ENCODE measurements at places on chromosomes 16 and 17. TPM values are rescaled to one million over a fixed set of nuclear protein-coding genes. Genes with fewer than 3 reads are reported as not detected.

GRCh38 chr17:40556198-40556661 lies 9.0 kb downstream of the CCR7 start:
- H3K27me3 ChIP-seq = no peaks in the 10 kb centered on the region
- H3K36me3 ChIP-seq = peaks cover 4% of the 10 kb centered on the region
- H3K27ac ChIP-seq = no peak overlapping the region
- peaks cover 87% of the 10 kb centered on the region for H3K4me1 ChIP-seq
- H3K4me3 ChIP-seq = no peak overlapping the region

OTOP2 gene
- not detected for total RNA-seq

GRCh38 chr17:37695726-37696125 lies 49.1 kb downstream of the HNF1B start:
- no peaks in the 10 kb centered on the region for H3K36me3 ChIP-seq
- no peak overlapping the region for H3K27ac ChIP-seq
- no peak overlapping the region for H3K4me3 ChIP-seq
- no peaks in the 10 kb centered on the region for H3K27me3 ChIP-seq

GRCh38 chr17:46851029-46851741 lies at the start of gene WNT9B:
WNT9B (plus strand) TSS chr17:46851583; CDS start chr17:46851639, 56 bp downstream.
- peaks cover 8% of the 10 kb centered on the region for H3K4me1 ChIP-seq
- no peak within 1 kb of the TSS for H3K27ac ChIP-seq
- no peak within 1 kb of the TSS for H3K4me3 ChIP-seq
- no peak for DNase-seq
- no peaks in the 10 kb centered on the region for H3K36me3 ChIP-seq

- no peak overlapping the region for H3K4me3 ChIP-seq
- no peak overlapping the region for H3K27ac ChIP-seq
- H3K4me1 ChIP-seq = peaks cover 25% of the 10 kb centered on the region
- DNase-seq = no peak
- H3K36me3 ChIP-seq = peaks cover 3% of the 10 kb centered on the region
- no peaks in the 10 kb centered on the region for H3K27me3 ChIP-seq
Measured at GRCh38 chr17:2212400-2212981, 91.1 kb downstream of the SMG6 start.

- H3K4me3 ChIP-seq = no peak overlapping the region
- no peaks in the 10 kb centered on the region for H3K4me1 ChIP-seq
- H3K27me3 ChIP-seq = no peaks in the 10 kb centered on the region
- peaks cover 43% of the 10 kb centered on the region for H3K36me3 ChIP-seq
Measured at GRCh38 chr17:37476431-37477120, 13.1 kb upstream of the DUSP14 start.

- H3K4me1 ChIP-seq = peaks cover 54% of the 10 kb centered on the region
- H3K27ac ChIP-seq = peak overlapping the region; percentile 93
- DNase-seq = no peak
- H3K4me3 ChIP-seq = no peak overlapping the region
Measured at GRCh38 chr17:7560172-7561027, 1.3 kb upstream of the SENP3 start.

DNA sequence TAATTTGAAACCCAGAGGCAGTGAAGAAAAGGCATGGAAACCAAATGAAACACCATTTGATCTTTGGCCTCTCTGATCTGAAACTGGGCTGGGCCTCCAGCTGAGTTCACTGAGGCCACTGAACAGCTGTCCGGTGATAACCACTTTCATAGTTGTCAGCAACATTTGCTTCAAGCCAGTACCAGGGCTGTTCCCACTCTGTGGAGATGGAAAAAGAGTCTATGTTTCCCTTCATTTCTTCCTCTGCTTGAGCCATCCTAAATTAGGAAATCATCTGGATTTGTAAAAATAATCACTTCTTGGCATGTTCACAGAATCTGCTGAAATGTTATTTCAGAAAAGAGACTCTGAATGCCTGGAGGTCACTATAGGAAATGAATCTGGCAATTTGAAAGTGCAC lies 119.3 kb downstream of the STX8 start:
- DNase-seq = no peak
- no peaks in the 10 kb centered on the region for H3K36me3 ChIP-seq
- no peaks in the 10 kb centered on the region for H3K4me1 ChIP-seq
- H3K27me3 ChIP-seq = no peaks in the 10 kb centered on the region
- H3K27ac ChIP-seq = no peak overlapping the region

FOXL1 gene
- not detected for total RNA-seq

- no peak overlapping the region for H3K4me3 ChIP-seq
- H3K27me3 ChIP-seq = no peaks in the 10 kb centered on the region
- DNase-seq = peak; percentile 33
- no peaks in the 10 kb centered on the region for H3K36me3 ChIP-seq
- peaks cover 33% of the 10 kb centered on the region for H3K4me1 ChIP-seq
- H3K27ac ChIP-seq = no peak overlapping the region
Measured at GRCh38 chr17:17781591-17782496, 54.9 kb downstream of the SREBF1 start.

KRTAP9-2 gene
- total RNA-seq = not detected

- peaks cover 4% of the 10 kb centered on the region for H3K36me3 ChIP-seq
- no peak for DNase-seq
- H3K4me3 ChIP-seq = no peak overlapping the region
- H3K27ac ChIP-seq = peak overlapping the region; percentile 93
- H3K27me3 ChIP-seq = no peaks in the 10 kb centered on the region
Measured at GRCh38 chr17:78746263-78746948, 35.7 kb downstream of the CYTH1 start.

- H3K36me3 ChIP-seq = no peaks in the 10 kb centered on the region
- H3K4me1 ChIP-seq = no peaks in the 10 kb centered on the region
- no peak overlapping the region for H3K27ac ChIP-seq
- no peak overlapping the region for H3K4me3 ChIP-seq
- DNase-seq = no peak
Measured at GRCh38 chr17:49146620-49147306, 14.2 kb downstream of the B4GALNT2 start.

DNA sequence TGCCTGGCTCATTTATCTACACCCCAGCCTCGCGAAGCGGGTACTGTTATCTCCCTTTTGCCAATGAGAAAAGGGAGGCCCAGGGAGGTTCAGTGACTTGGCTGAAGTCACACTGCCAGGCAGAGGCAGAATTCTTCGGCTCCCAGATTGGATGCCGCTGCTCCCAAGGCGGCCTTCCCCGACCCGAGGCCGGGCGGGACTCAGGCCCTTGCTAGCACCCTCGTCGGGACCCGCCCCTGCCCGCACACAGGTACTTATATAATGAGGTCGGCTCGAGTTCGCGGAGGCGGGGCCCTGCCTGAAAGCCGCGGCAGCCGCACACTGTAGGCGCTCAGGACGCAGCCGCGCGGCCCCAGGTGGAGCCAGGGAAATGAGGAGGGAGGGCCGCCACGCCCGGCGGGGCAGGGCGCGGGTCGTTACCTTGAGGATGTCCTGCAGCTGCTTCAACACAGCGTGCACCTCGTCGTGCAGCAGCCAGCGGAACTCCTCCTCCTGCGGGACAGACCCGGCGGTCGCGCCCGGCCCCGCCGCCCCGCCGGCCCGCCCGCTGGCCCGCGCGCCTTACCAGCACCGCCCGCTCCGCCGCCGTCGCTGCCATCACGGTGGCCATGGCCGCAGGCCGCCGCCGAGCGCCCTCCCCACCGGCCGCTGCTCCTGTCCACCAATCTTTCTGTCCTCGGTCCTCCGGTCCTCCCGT lies at the start of gene ROGDI:
Gene ROGDI (minus strand): TSS at position 672 of the 697 bp plus-strand sequence. CDS start 62 bp downstream, at position 610.
- peak within 1 kb of the TSS; percentile 85 for H3K27ac ChIP-seq
- no peaks in the 10 kb centered on the region for H3K27me3 ChIP-seq
- peaks cover 27% of the 10 kb centered on the region for H3K4me1 ChIP-seq
- DNase-seq = peak; percentile 90
- peak within 1 kb of the TSS; percentile 35 for H3K4me3 ChIP-seq

GRAPL gene
- total RNA-seq = 4.3 TPM

DNA sequence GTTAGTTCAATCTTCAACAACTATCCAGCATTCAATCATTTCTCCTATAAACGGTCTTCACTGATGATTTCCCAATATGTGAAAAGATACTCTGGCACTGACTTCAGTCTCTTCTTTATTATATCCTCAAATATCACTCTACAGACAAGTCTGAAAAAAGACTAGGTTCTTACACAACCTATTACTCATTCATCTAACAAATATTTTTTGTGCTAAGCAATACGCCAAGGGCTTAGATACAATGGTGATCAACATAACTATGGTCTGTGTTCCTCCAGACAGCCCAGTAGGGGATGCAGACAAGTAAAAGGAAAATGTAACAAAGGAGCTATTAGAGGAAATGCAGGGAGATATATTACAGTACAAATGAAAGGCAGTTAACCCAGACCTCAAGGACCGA lies 63.9 kb downstream of the MYO1D start:
- no peak overlapping the region for H3K4me3 ChIP-seq
- no peak overlapping the region for H3K27ac ChIP-seq
- H3K36me3 ChIP-seq = no peaks in the 10 kb centered on the region
- H3K27me3 ChIP-seq = no peaks in the 10 kb centered on the region
- peaks cover 4% of the 10 kb centered on the region for H3K4me1 ChIP-seq
- DNase-seq = no peak

DNA sequence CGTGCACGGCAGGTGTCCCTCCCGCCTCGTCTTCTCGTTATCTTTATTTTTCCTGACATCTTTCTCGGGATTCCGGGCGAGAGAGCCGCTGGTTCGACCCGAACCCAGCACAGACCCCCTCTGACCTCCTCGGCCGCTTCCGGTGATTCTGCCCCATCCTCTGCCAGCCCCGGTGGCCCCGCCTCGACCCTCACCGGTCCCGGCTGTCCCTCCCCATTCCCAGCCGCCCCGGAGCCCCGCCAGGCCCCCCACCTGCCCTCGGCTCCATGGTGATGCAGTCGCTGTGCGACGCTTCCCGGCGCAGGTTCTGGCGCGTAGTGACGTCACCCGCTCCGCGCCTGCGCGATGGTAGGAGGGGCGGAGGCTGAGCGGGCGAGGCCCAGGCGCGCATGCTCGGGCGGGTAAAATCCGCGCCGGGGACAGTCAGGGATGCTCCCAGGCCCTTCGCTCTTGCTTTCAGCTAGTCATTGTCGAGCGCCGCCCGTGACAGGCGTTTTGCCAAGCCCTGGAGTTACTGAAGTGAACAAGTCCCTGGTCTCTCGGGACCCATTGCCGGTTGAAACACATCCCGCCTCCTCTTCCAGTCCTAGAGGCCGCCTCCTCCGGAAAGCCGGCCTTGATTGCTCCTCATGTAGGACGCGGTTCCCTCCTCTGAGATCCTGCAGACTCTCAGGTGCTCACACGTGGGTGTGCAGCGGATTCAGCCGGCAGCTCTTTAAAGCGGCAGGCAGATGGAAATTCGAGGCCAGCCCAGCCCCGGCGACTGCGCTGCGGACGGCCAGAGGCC lies at the start of gene MTHFSD:
Gene MTHFSD (minus strand): TSS at position 319 of the 787 bp plus-strand sequence. CDS start 51 bp downstream, at position 268.
- H3K27ac ChIP-seq = peak within 1 kb of the TSS; percentile 88
- H3K4me1 ChIP-seq = peaks cover 18% of the 10 kb centered on the region
- H3K4me3 ChIP-seq = peak within 1 kb of the TSS; percentile 86
- peak; percentile 99 for DNase-seq
- H3K36me3 ChIP-seq = peaks cover 2% of the 10 kb centered on the region

DNA sequence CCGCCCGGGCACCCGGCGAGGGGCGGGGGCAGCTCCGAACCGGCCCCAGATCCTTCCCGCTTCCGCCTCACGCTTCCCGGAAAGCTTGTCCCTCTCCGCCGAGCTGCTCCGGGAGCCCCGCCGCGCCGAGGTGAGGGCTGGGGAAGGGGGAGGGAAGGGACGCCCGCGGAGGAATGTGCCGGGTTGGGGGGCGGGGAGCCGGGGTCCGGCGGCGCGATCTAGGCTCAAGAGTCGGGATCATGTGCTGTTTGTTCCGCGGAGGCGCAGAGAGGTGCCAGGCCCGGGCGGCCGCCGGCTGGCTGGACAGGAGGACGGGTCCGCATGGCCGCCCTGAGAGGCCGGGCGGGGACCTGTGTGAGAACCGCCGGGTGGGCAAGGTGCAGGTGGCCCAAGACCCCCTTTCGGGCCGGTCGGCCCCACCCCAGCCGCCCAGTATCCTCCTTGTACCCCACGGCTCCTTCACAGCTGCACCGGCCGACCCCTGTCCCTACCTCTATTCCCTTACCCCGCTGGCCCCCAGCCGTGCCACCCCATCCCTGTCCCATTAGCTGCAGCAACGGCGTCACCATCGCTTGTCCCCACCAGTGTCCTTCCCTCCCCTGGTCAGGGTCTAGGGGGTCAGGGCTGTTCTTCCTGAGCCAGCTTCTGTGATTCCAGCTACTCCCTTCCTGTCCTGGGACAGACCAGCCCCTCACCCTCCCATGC lies 429 bp downstream of the KIF1C start:
- no peak for DNase-seq
- H3K4me1 ChIP-seq = peaks cover 21% of the 10 kb centered on the region
- H3K27ac ChIP-seq = no peak overlapping the region
- H3K27me3 ChIP-seq = no peaks in the 10 kb centered on the region
- peaks cover 2% of the 10 kb centered on the region for H3K36me3 ChIP-seq

ITGA2B gene
- total RNA-seq = 32.6 TPM

DNA sequence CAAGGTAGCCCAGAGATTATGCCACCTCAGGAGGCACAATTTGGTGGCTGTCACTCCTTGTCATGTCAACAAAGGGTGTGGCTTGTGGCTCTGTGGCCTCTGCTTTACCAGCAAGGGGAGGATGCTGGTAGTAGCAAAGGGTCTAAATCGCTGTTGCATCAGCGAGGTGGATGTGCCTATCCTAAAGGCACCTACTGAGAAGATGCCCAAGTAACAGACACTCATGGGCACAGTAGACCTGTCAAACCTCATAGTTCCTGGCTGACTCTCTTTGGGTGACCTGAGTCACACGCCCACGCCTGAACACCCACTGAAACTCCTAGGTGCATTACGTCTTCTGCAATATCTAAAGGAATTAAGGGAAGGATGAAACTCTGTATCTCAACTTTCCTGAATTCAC lies 139.5 kb downstream of the PRKCB start:
- DNase-seq = no peak
- peaks cover 22% of the 10 kb centered on the region for H3K4me1 ChIP-seq
- H3K36me3 ChIP-seq = no peaks in the 10 kb centered on the region
- no peak overlapping the region for H3K4me3 ChIP-seq
- no peaks in the 10 kb centered on the region for H3K27me3 ChIP-seq

DNA sequence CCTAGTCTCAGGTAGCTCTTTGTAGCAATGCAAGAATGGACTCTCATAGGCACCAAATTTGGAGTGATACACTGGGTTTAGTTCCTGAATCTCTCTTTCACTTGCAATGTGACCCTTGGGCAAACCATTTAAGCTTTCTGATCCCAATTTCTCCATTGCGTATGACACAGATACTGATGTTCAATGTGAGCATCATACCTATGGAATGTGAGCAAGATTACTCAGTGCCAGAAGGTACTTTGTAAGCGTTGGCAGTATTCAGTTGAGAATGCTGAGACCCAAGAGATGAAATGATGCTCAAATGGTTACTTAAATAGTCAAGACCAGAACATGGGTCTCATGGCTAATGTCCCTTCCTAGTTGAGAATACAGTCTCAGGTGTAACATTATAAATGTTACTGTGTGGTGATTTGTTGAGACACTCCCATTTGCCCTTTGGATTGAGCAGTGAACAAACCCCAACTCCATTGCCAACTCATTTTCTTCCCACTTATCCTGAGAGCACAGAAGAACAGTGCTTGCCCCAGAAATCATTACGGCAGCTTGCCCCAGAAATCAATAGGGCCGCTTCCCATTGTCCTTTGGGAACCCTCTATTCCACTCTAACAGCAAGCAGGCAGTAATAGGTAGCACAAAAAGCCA lies 134.1 kb downstream of the SOX9 start:
- no peaks in the 10 kb centered on the region for H3K27me3 ChIP-seq
- no peak overlapping the region for H3K4me3 ChIP-seq
- no peaks in the 10 kb centered on the region for H3K36me3 ChIP-seq
- H3K4me1 ChIP-seq = no peaks in the 10 kb centered on the region
- H3K27ac ChIP-seq = no peak overlapping the region

RBFOX1 gene
- not detected for total RNA-seq

CNGB1 gene
- not detected for total RNA-seq

GRCh38 chr17:75819116-75819515 lies 25.1 kb downstream of the UNC13D start:
- H3K27ac ChIP-seq = no peak overlapping the region
- peaks cover 74% of the 10 kb centered on the region for H3K36me3 ChIP-seq
- H3K4me3 ChIP-seq = no peak overlapping the region
- H3K4me1 ChIP-seq = peaks cover 13% of the 10 kb centered on the region
- no peaks in the 10 kb centered on the region for H3K27me3 ChIP-seq
